Prostate gland (tissue), 2 donors: ENCODE measurements at places on chromosomes 2 and 18.

GRCh38 chr2:239125726-239126675 is 274.8 kb downstream of the HDAC4 start:
- no peak for DNase-seq

DNA sequence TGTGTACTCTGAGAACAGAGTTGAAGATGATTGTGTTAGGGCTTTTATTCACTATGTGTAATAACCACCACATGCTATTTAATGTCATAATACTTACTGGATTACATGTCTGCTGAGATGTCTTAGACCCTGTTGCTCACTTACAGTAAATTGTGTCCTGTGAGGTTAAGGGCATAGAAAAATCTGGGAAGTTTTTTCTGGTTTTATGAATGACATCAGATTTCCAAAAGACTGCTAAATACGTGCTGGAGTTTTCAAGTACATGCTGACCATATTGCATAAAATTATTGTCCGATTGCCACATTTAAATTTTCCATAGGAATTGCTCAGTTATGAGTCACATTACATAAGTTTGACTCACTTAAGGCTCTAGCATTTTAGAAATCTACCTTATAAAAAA is 96.7 kb upstream of the COL5A2 start:
- DNase-seq: no peak

- DNase-seq: no peak
Observed at GRCh38 chr2:179096090-179096489, 46.2 kb upstream of the CCDC141 start.

DNA sequence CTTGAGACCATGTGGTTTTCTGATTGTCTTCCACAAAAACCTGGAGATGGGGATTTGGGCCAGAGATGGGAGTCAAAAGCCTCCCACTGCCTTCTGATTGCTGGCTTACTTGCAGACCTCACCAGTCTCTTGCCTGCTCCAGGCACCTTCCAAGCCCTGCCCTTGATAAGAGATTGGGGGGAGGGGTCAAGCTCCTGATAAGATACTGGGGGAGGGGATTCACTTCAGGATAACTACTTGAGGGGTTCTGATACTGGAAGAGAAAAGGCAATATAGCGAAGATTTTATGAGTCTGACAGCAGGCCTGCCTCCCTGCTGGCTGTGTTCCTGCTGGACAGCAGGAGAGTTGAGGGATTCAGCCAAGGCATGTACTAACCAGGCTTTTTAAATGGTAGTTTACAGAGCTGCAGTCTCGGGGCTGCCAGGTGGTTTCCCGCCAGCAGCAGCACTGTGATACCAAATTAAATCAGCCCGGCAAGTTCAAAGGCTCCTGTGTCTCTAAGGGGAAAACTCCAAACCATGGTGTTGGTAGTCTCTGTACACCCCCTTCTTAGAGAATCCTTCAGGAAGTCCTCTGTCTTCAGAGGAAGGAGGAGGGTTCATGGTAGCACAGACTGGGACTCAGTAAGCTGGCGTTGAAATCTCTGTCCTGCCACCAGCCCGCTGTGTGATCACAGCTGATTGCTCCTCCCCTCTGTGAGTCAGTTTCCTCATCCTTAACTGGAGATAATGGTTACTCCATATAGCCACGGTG is 58.3 kb downstream of the FBXO36 start:
- peak; percentile 90 for DNase-seq

DNA sequence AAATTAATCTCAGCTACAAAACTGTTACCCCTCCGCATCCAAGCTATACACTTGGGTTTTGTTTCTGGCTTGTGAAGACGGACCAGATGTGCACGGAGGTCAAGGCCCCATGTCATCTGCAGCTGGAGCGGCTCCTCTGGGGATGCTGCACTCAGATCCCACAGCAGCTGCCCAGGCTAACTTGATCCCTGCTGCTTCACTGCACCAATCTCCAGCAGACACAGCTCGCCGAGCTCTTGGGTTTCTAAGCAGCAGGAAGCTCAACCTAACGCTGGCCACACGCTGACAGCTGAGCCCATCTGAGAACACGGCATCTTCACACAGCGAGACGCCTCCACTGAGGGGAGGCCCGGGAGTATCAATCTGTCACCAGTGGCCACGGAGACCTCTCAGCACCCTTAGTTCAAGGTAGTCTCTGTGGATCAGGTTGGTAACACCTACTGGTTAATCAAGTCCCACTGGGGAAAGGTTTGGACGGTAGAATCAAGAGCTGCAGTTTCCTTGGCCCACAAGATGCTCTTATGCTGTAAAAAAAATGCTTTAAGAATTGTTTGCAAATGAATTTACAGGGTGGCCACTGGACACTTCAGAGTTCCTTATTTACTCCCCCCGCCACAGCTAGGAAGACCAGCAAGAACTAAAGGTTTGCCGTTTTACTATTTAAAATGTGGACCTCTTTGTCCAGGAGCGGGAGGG is 67.5 kb downstream of the EMILIN2 start:
- DNase-seq: no peak

DNA sequence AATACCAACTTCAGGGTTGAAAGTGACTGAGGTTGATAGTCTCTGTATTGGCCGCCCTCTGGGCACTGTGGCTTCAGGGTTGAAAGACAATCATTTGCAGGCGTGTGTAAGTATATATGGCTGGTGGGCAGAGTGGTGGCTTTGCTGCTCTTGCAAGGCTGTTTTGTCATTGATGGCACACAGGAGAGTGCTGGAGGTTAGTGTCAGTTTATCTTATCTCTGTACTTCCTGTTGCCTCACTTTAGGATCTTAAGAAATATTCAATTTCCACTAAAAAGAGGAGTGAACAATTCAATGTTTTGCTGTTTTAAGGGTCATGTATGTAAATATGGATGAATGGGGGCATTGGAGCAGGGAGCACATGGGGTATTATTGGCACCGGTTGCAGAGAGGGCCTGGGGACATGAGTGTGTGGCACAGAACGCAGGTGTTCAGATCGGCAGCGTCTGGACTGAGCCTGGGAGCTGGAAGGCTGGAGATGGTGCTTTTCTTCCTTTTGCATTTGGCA is 51.5 kb downstream of the NCK2 start:
- DNase-seq: no peak

- no peak for DNase-seq
Observed at GRCh38 chr18:24846138-24846537, 385.7 kb downstream of the HRH4 start.
